Progenitor cell of endocrine pancreas (in vitro differentiated cells): ENCODE measurements at places on chromosomes 3 and 15.

DNA sequence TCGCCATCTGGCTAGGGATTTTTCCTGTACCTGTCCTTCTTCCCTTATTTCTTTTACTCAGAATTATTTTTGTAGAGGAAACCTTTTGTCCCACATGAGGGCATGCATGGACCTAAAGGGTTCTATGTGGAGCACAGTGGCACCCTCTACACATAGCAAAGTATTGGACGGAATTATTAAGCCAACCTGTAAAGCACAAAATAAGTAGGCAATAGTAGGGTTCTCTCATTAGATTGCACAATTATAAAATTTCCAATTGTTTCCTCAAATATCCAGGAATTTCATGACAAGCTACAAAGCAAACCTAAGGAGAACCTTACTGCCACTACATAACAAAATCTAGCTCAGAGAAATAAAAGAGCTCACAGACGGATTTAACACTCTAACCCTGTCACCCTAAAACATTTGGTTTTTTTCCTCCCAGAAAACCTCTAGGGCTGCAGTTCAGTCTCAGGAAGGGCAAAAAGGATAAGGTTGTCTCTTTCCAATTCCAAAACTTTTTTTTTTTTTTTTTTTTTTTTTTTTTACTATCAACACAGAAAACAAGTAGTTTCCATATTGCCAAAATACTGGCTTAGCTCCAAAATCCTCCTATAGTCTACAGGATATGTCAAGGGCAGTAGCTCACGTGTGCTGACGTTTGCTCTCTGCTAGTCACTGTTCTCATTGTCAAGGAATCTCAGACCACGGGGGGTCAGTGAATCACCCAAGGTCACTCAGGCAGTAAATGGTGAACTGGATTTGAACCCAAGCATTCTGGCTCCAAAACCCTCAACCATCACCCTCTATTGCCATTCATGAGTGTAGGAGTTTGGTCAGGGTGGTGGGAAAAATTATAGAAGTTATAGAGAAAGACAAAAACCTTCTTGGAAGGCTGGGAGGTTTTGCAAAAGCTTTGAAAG lies 52.3 kb downstream of the NCEH1 start:
- H3K27ac ChIP-seq, result peak overlapping the region; percentile 73
- H3K4me1 ChIP-seq, result peaks cover 6% of the 10 kb centered on the region
- no peaks in the 10 kb centered on the region for H3K27me3 ChIP-seq
- H3K4me3 ChIP-seq, result no peak overlapping the region

DNA sequence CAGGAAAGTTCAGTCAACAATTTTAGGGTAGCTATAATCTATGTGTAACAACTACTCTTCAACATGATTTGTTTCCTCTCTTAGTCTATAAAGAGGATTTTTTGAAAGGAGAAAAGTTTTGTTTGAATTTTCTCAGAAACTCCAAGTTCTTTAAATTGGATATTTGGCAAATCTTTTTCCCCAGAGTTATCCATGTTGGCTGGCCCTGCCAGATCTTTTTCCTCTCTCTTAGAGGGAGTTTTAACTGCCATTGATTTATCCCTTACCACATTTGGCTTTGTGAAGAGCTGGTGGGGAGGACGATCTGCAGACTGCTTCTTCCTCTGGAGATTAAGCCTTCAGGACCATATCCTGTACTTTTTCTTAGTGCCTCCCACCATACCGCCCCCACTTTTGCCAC lies 64.9 kb upstream of the ROPN1 start:
- peak overlapping the region; percentile 65 for H3K27ac ChIP-seq
- H3K36me3 ChIP-seq, result peaks cover 9% of the 10 kb centered on the region
- DNase-seq, result no peak
- H3K27me3 ChIP-seq, result no peaks in the 10 kb centered on the region

GRCh38 chr3:40340541-40341170 lies 31.1 kb downstream of the EIF1B start:
- peaks cover 8% of the 10 kb centered on the region for H3K4me1 ChIP-seq
- H3K27me3 ChIP-seq, result no peaks in the 10 kb centered on the region
- DNase-seq, result no peak
- H3K27ac ChIP-seq, result no peak overlapping the region
- no peaks in the 10 kb centered on the region for H3K36me3 ChIP-seq

GRCh38 chr15:39296955-39297354 lies 283.9 kb upstream of the THBS1 start:
- no peak for DNase-seq
- H3K27me3 ChIP-seq, result no peaks in the 10 kb centered on the region
- H3K4me1 ChIP-seq, result no peaks in the 10 kb centered on the region

- H3K4me3 ChIP-seq, result no peak overlapping the region
- peaks cover 4% of the 10 kb centered on the region for H3K4me1 ChIP-seq
- H3K36me3 ChIP-seq, result no peaks in the 10 kb centered on the region
- no peak for DNase-seq
- H3K27ac ChIP-seq, result no peak overlapping the region
- no peaks in the 10 kb centered on the region for H3K27me3 ChIP-seq
These were observed 431.2 kb downstream of the LPP start for GRCh38 chr3:188584958-188585689.

- H3K4me1 ChIP-seq, result no peaks in the 10 kb centered on the region
- no peaks in the 10 kb centered on the region for H3K36me3 ChIP-seq
- no peaks in the 10 kb centered on the region for H3K27me3 ChIP-seq
- H3K27ac ChIP-seq, result peak overlapping the region; percentile 40
- DNase-seq, result no peak
These were observed 670.8 kb upstream of the NR2F2 start for GRCh38 chr15:95659656-95660055.

DNA sequence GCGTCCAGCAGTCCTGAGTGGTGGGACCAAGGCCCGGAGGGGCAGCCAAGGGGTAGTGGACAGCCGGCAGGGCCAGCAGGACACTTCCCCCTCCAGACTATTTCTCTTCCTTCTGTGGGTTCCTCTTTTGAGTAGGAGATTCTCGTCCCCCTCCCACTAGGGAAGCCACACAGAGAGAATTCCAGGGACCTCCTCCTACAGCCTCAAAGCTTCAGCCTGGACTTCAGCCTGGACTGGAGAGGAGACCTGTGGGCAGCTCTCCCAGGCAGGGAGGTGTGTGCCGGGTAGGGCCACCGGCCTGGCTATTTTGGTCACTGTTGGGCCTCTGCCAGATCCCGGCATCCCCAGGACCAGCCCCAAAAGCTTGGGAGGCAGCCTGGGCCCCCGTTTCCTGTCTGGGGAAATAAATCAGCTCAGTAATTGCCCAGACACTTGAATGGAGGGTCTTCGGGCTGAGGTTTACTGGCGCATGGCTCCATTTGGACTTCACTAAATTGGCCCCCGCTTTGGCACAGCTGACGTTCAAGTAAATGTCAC lies 1.3 kb downstream of the SLC6A6 start:
- no peak for DNase-seq
- no peaks in the 10 kb centered on the region for H3K36me3 ChIP-seq
- peak overlapping the region; percentile 92 for H3K4me3 ChIP-seq
- no peak overlapping the region for H3K27ac ChIP-seq
- peaks cover 27% of the 10 kb centered on the region for H3K4me1 ChIP-seq

DNA sequence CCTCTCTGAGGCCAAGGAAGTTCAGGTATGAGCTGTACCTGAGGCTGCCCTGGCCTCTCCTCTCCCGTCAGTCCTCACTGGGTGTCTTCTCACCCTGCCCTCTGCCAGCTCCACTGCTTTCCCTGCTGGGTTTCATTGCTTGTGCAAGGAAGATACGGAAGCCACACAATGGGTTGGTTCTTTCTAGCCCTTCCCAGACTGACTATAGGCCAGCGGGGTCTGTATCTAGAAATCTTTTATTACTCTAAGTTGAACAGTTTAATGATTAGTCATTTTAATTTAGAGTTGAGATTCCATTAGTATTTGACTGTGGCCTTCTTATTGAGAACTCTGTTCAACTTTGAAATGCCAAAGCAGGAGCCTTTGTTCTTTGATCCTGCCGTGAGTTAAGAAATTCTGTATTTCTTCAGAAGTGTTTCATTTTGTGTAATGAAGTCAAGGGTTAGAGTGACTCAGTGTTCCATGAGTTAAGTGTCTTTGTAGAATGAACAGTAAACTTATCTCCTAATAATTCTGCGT lies 16.2 kb downstream of the C3orf62 start:
- H3K4me3 ChIP-seq, result no peak overlapping the region
- H3K27ac ChIP-seq, result no peak overlapping the region
- DNase-seq, result no peak
- no peaks in the 10 kb centered on the region for H3K36me3 ChIP-seq
- H3K4me1 ChIP-seq, result peaks cover 7% of the 10 kb centered on the region

GRCh38 chr3:103657756-103658155 lies 1222.9 kb downstream of the ZPLD1 start:
- no peak for DNase-seq
- H3K36me3 ChIP-seq, result no peaks in the 10 kb centered on the region
- no peak overlapping the region for H3K4me3 ChIP-seq
- H3K27me3 ChIP-seq, result no peaks in the 10 kb centered on the region

GRCh38 chr3:179788996-179789395 lies 136.2 kb downstream of the USP13 start:
- H3K4me1 ChIP-seq, result no peaks in the 10 kb centered on the region
- peaks cover 2% of the 10 kb centered on the region for H3K36me3 ChIP-seq
- no peak overlapping the region for H3K4me3 ChIP-seq
- no peak for DNase-seq

- H3K4me3 ChIP-seq, result peak overlapping the region; percentile 95
- H3K27me3 ChIP-seq, result no peaks in the 10 kb centered on the region
- peaks cover 17% of the 10 kb centered on the region for H3K4me1 ChIP-seq
- DNase-seq, result peak; percentile 35
These were observed 756 bp downstream of the CLPX start for GRCh38 chr15:65184305-65184867.

GRCh38 chr3:119641416-119641815 lies 19.0 kb downstream of the POPDC2 start:
- H3K27ac ChIP-seq, result no peak overlapping the region
- H3K36me3 ChIP-seq, result peaks cover 5% of the 10 kb centered on the region
- no peak for DNase-seq

GRCh38 chr3:111813441-111813840 lies 45.6 kb upstream of the PHLDB2 start:
- no peaks in the 10 kb centered on the region for H3K27me3 ChIP-seq
- peaks cover 33% of the 10 kb centered on the region for H3K36me3 ChIP-seq
- H3K4me1 ChIP-seq, result peaks cover 21% of the 10 kb centered on the region
- no peak for DNase-seq

- no peak for DNase-seq
- H3K27ac ChIP-seq, result peak overlapping the region; percentile 53
- H3K4me1 ChIP-seq, result peaks cover 8% of the 10 kb centered on the region
These were observed 61.8 kb upstream of the P3H2 start for GRCh38 chr3:190182418-190183043.

- no peak overlapping the region for H3K4me3 ChIP-seq
- DNase-seq, result peak; percentile 61
- H3K36me3 ChIP-seq, result no peaks in the 10 kb centered on the region
- peaks cover 11% of the 10 kb centered on the region for H3K27me3 ChIP-seq
These were observed 19.6 kb upstream of the MOBP start for GRCh38 chr3:39447637-39448483.

DNA sequence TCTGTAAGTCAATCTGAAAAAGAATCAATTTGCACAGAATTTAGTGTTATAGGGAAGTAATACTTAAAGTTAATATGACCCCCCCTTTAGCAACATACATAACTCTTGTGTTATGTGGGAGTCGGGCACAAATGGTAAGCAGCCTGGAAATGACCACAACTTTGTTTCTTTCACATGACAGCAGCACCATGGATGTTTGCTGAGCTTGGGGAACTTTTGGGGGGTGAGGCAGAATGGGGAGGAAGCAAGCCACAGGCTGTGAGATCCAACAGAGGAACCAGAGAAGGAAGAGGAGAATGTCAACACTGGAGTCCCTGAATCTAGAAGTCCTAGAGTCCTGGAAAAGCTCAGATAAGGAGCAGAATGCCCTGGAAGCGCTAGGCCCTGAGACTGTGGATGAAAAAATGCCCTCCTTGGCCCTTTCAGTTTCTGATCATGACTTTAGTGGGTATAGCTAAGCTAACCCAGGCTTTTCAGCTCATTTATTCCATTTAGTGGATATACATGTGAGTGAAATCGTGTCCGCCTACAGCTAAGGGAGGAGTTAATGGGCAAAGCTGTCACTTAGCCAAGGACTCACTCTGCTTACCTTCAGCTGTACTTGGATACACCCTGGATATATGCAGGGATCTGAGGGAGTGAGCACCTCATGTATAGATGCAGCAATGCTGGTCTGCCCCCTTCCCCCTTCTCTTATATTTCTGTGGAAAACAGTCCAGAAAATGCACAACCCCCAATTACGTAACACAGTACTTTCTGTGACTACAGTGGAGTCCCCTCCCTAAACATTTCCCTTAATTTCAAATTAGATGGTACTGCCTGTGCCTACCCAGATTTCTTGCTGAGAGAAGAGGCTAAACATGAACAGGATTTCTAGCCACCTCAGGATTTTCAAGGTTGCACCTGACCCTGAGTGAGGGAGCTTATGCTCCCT lies 39.1 kb downstream of the CFAP91 start:
- no peak overlapping the region for H3K27ac ChIP-seq
- H3K27me3 ChIP-seq, result no peaks in the 10 kb centered on the region
- no peak overlapping the region for H3K4me3 ChIP-seq

- H3K4me1 ChIP-seq, result peaks cover 1% of the 10 kb centered on the region
- H3K36me3 ChIP-seq, result no peaks in the 10 kb centered on the region
- no peak overlapping the region for H3K27ac ChIP-seq
These were observed 290.5 kb upstream of the GADL1 start for GRCh38 chr3:31185062-31185357.

DNA sequence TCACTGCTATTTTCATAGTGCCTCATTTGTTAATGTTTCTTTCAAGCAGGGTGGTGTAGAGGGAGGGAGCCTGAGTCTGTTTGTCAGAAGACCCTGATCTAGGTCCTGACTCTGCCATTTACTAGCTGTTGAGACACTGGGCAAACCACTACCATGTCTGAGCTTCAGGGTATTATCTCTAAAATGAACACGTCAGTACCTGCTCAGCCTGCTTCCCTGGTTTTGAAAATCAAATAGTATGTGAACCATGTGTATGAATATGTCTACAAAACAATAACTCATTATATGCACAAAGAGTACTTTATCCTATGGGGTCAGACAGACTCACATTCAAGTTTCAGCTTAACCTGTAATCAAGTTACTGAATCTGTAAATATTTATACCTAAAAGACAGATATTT lies 25.1 kb downstream of the SYNPR start:
- DNase-seq, result no peak
- H3K4me1 ChIP-seq, result peaks cover 3% of the 10 kb centered on the region
- no peak overlapping the region for H3K4me3 ChIP-seq
- H3K36me3 ChIP-seq, result no peaks in the 10 kb centered on the region
- peaks cover 12% of the 10 kb centered on the region for H3K27me3 ChIP-seq

DNA sequence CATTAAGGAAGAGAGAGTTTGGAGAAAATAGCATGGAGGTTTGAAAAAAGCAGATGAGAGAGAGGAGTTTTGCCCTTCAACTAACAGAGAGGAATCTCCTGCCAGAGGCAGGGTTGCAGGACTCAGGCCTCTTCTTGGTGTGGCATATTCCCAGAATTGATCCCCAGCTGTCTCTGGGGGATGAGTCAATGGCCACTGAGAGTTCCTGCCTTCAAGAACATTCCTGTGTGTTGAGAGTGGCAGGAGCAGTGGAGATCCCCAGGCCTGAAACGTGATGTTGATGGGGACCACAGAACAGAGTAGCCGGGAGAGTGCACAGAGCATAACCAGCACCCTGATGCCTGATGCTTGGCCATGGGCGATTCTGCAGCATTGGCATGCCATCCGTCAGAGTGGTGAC lies 348.4 kb upstream of the THBS1 start:
- DNase-seq, result no peak
- no peaks in the 10 kb centered on the region for H3K4me1 ChIP-seq
- no peak overlapping the region for H3K4me3 ChIP-seq
- H3K27ac ChIP-seq, result no peak overlapping the region
- no peaks in the 10 kb centered on the region for H3K36me3 ChIP-seq
- peaks cover 4% of the 10 kb centered on the region for H3K27me3 ChIP-seq
